Activated CD4-positive, alpha-beta memory T cell treated with anti-CD3 and anti-CD28 coated beads for 36 hours (primary cell): ENCODE measurements at places on chromosomes 7 and 10.

DNA sequence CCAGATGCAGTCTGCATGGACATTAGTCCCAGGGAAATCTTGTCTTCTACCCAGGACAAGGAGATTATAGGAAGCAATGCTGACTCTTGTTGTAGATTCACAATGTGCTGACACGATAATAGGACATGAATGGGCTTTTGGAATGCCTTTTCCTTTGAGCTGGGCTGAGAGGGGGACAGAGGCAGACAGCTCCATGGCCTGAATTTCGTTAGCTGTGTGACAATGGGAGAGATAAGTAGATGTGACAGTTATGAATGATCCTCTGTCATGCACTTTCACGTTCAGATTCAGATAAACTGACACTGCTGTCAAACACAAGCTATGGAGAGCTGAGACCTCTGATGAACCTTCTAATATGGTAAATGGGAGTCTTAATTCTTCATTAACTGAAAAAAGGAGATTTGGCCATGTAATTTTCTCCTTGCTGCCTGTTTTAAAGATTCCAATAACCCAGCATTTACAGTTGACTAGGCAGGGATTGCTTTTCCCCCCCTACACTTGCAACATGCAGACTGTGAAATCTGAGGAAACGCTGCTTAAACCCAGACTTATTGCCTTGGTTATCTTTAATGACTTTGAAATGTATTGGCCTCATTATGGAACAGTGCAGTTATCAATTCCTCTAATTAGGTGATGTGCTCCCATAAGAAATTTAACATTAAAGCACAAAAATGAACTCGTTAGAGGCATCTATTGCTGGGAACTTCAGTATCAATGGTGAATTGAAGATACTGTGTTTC, 669.3 kb downstream of the AUTS2 start:
- DNase-seq: no peak

DNA sequence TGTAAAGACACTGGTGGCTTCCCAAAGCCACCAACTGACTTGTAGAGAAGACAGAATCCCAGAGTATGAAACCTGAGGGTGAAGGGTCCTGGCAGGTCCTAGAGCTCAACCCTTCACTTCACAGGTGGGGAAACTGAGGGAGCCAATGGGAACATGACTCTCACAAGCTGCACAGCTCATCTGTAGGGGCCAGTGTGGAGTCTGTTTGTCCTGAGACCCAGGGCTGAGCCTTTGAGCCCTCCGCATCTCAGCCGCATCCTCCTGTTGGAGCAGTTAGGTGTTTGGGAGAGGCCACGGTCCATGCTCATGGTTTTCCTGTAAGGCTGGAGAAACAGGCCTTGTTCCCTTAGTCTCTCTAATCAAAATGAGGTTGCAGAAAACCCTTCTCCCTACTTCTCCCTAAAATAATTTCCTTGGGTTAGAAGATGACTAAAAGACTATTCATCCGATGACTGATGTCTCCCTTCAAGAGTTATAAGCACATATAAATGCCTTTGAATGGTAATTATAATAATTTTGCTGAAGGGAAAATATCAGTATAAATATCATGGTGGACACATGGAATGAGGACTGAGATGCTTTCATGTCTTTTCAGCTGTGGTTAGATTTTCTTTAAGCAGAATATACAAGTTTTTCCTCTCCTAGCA, 10.3 kb downstream of the HTRA1 start:
- DNase-seq: no peak

DNA sequence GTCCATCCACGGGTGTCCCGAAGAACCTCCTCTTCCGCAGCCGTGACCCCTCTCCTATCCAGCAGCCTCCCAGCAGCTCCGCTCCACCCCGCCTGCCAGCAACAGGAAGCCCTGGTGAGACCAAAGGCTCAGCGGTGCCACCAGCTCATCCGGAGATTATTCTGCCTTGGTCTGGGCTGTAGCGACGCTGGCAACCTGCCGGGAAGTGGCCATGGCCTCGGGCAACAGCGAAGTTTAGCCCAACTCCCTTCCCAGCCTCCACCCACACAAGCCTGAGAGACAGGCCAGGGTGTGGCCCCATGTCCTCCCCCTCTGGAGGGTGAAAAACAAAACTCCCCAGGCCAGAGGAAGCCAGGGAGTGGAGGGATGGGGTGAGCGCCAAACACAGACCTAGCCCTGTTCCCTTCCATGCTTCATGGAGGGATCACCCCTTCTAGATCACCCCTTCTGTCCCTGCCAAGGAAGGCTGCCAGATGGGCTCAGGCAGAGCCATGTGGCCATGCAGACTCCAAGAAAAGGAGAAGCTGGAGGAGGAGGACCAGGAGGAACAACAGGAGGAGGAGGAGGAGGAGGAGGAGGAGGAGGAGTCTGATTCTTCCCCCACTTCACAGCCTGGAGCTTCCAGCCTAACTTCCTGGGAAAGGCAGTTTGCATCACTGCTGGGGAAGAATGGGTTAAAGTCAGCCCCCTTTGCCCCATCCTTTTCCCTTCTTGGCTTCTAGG, 918 bp downstream of the CALHM2 start:
- DNase-seq: peak; percentile 71

DNA sequence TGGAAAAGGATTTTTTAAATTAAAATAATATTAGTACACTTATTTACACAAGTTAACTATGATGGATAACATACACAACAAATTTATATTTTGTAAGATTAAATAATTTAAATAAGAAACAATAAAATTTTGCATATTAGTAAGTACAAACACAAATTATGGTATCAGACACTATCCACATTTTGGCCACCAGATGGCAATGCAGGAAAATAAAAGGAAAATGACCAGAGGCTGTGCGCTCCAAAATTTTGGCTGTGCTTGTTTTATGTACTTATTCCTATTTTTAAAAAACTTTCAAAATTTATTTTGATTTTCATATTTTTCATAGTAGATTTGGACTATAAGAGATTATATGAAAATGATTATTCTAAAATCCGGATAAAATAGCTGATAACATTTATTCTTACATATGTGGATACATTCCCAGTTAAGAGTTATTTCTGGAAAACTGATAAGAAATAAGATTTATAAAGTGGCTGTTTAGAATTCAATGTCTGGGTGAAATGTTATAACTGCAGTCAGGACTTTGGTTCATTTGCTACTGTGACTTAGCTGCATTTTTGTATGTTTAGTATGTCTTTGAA, 274.7 kb upstream of the HGF start:
- no peak for DNase-seq

- no peak for DNase-seq
Observed at GRCh38 chr10:24528946-24529345, 194.7 kb downstream of the ARHGAP21 start.

DNA sequence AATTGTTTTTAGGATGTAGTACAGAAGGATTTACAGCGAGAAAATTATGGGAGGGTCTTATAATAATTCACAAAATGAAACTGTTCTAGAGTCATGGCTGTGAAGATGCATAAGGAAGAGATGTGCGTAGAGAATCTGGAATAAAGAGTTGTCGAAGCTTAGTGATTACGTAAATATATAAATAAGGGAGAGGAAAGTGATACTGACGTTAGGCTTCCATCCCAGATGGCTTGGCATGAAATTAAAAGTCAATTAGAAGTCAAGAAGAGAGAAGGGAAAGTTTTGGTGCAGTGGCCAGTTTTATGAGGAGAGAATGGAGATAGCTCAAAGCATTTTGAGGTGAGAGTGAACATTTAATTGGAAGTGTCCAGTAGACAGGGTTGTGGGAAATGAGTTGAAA, 85.5 kb downstream of the LCOR start:
- DNase-seq: no peak
